ENCODE measurements at places on chromosomes 7 and 10.

- DNase-seq, result no peak
Observed at GRCh38 chr10:119409385-119409784, 133.1 kb downstream of the RGS10 start.

DNA sequence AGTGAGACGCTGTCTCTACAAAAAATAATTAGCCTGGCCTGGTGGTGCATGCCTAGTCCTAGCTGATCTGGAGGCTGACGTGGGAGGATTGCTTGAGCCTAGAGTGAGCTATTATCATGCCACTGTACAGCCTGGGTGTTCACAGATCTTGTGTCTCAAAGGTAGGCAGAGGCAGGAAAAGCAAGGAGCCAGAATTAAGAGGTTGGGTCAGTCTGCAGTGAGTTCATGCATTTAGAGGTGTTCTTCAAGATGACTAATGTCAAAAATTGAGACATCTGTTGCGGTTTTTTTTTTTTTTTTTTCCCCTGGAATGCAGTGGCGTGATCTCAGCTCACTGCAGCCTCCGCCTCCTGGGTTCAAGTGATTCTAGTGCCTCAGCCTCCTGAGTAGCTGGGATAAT is 5.4 kb downstream of the PPIA start:
- DNase-seq, result no peak

DNA sequence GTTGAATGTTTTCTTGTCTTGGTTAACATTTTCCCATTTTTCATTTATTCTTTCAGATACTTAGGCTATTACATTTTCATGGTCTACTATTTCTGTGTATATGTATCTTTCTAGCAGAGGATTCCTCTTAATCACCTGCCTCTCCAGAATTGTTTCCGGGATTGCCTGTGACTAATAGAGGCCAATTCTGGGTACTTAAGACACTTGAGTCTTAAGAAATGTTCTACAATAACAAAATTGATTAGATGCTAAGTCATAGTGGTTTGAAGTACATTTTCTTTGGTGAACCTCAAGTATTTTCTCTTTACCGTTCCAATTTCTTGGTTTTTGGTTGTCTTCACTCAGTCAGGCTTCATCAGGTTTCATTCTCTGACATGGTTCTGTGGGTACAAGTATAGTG is 26.4 kb downstream of the BBS9 start:
- DNase-seq, result no peak

DNA sequence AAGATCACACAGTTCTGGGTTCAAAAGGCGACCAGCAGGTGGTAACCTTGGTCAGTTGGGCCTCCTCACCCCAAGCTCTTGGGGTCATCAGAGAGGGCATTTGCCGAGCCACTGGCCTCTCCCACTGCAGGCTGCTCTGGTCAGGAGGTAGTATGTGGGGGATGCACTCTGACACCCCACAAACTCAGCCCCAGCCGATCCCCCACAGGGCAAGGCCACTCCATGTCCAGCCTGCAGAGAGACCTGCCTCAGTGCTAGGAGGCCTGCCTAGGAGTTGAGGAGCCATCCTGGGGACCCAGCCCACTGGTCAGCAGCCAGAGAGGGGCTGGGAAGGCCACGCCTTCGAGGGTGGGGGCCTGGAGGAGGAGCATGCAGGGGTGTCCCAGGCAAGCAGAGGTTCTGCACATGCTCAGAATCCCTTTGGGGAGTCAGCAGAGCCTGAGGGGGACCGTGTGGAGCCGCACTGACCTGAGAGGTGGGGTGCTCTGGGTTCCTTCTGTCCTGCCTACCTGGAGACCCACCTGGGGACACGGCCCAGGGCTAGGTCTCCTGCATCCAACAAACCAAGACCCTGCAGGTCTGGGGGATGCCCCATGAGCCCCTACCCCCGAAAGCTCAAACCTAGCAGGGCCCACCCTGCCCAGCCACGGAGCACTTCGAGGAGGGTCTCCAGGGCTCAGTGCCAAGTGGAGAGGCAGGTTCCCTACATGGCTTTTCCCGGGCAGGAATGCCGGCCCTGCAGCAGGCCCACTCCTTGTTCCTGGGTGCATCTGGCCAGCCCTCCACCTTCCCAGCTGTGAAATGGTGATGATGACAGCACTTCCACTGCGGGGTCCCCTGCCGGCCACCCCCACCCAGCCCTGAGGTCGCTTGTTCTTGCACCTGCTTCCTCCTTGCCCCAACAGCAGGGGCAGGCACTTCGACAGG is 58.5 kb downstream of the RASGEF1A start:
- DNase-seq, result no peak

DNA sequence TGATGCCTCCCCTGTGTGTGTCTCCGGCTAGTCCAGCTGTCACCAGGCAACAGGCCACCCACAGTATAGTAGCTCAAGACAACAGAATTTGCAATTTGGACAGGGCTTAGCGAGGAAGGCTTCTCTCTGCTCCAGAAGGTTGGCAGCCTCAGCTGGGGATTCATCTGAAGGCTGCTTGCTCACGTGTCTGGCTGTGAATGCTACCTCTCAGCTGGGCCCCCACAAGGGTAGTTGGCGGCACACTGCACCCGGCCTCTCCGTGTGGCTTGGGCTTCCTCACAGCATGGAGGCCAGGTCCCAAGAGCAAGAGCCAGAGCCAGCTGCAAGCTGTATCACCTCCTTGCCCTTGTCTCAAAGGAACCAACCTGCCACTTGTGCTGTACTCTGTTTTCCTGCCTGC is 19.2 kb downstream of the ECHDC3 start:
- no peak for DNase-seq

DNA sequence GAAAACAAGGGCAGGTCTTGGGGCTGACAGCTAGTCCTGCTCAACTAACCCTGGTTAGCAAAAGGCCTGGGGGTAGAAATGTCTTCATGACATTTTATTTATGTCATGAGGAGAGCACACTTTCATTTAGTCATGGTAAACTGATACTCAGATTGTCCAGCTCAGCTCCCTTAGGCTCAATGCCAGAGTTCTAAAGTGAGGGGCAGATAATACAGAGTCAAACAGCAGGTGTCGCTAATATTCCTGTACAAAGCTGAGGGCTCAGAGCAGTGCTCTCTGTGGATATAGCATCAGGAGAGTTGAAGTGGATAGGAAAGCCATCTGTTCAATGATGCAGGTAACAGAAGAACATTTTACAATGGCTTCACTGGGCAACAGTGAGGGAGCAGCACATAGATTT is 26.8 kb upstream of the CALCR start:
- DNase-seq, result no peak

DNA sequence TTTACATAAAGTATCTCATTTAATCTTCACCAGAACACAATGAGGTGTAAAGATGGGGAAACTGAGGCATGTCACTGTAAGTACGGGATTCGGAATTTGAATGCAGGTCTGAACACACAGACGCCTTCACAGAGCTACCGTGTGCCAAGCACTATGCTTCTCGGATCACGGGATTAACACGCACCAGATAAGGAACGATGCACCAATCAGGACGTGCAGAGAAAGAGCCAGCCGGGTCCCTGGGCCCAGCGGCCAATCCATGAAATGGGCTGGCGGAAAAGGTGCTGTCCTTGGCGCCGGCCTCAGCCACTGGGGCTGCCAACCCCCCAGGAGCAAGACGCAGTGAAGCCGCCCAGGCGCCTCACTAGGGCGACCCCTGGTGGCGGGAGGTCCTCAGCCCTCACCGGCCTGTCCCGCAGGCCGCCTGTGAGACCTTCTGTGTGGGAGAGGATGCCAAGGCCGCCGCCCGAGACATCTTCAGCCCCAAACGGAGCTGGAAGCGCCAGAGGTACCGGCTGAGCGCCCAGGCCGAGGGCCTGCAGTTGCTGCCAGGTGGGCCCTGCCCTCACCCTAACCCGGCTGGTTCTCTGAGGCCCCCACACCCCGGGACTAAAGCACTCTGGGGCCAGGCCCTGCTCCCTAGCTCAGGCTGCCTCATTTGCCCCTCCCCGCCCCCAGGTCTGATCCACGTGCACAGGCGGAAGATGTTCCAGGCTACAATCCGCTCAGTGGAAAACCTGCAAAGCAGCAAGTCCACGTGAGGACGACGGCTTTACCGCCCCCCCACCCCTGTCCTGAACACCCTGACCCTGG is 15.6 kb downstream of the ATG9B start:
- DNase-seq, result no peak

DNA sequence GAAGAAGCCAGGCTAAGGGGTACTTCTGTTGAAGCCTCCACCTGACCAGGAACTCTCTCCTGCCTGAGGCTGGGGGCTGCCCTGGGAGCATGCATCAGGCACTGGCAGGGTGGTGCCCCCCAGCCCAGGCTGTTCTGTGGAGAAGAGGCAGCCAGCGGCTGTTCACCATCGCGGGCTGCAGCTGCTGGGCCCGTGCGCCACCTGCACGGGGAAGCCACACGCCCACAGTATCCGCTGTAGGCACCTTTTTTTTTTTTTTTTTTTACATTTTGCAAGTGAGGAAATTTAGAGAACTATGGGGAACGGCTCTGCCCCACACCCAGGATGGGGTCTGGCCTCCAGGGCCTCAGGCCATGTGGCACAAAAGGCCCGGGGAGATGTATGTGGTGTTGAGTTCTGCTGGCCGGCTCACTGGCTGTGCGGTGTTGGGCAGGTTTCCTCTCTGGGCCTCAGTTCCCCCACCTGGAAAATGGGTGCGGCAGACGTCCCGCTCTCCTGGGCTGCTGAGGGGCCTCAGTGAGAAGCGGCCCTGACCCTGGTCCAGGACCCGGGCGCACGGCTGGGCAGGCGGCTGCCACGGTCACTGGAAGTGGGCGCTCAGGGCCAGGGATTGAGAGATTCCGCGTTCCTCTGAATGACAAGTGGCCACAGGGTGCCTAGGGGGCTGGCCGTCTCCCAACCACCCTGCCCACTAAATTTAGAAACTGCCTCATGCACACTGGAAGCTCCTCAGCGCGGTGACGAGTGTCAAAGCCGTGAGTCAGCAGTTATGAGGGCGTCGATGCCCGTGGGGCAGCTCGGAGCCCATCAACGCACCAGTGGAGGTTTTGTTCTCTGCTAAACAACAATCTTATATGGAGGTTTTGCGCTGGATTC is 8.8 kb upstream of the INTS1 start:
- DNase-seq, result peak; percentile 50

DNA sequence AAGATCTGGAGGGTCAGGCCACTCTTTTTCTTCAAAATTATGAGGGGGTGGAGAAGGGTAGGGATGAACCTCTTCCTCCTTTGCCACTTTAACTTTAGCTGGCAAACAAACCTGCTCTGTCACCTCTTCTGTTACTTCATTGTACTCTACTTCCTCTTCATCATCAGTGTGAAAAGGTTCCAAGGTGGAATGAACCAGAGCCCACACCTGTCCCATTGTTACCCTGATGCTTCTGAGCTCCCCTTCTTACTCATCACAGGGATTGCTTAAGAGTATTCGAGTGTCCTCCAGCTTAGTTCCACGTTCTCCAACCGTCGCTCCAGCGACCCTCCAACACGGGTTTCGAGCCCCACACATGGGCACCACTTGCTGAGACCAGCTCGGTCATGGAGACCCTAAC is 5.2 kb downstream of the MRPS24 start:
- DNase-seq, result no peak

DNA sequence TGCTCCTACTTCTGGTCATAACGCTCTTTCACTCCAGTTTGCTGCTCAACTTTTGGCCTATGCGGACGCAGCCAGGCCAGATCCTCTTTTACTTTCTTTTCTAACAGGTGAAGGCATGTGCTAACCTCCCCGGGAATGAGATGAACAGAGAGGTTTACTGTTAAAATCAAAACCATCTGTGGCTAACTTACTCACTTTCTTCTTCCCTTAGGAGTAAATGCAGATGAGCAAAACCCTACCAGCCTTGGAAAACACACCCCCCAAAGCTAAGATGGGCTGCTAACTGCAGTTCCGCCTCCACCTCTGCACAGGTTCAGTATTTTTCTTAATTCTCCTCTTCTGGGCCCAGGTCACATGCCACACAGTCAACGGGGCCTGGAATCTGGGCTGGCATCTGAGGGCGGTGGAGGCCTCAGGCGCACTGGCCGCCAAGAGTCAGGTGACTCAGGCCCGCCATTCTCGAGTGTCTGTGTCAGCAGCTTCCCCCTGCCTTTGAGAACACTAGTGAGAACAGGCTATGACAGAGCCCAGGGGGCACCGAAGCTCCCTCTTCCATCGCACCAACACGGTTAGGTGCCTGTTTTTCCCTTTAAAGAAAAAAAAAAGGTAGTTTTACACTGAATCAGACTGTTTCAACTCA is 11.1 kb downstream of the FAM53B start:
- no peak for DNase-seq

GRCh38 chr10:69328380-69328735 is 50.1 kb downstream of the HK1 start:
- no peak for DNase-seq

GRCh38 chr10:123926401-123927264 is 35.0 kb upstream of the CPXM2 start:
- DNase-seq, result no peak

GRCh38 chr10:122462533-122463465 is 1.4 kb downstream of the HTRA1 start:
- no peak for DNase-seq

- DNase-seq, result no peak
Observed at GRCh38 chr10:132590094-132590751, 52.6 kb downstream of the INPP5A start.

GRCh38 chr7:107972075-107972482 is 30.9 kb downstream of the LAMB1 start:
- DNase-seq, result no peak

DNA sequence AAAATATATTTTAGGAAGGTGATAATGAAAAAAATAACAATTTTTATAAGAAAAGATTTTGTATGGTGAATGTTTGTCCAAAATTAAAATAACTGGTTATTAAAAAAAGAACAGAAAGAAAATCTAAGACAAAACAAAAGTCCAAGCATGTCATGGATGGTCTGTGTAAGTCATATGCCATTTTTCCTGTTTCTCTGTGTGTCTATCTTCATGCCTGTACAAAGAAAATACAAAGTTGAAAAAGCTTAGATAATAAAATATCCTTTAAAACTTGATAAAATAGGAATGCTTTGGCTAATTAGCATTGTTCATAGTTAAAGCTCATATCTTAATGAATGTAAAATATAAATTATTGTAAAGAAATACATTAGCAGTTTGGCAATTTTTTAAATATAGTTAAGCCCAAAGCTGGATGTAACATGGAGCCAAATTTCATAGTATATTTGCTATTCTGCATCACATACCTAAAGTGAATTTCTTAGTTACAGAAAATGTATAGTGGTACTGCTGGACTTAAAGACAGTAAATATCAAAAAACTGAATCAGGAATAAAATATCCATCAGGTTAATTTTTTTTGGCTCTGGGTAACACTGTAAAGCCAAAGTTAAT is 661.1 kb downstream of the PCDH15 start:
- DNase-seq, result no peak

GRCh38 chr7:15228831-15229230 is 326.3 kb upstream of the DGKB start:
- DNase-seq, result no peak

DNA sequence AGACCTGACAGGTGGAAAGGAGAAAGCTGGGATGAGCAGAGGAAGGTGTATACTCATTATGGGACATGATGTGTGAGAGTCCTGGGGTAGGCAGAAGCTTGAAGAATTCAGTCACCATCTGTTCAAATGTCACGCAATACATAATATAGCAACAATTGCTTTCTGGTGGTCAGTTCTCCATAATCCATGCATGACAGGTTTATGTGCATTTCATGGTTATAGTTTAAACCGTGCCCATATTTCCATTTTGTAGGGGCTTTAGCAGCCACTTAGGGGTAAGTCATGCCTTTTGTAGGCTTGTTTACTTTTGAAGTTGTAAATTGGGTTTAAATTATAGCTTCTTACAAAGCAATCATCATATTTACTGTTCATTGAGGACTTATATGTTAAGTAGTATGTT is 158.8 kb downstream of the NXPH1 start:
- no peak for DNase-seq

All from C1 segment of cervical spinal cord (tissue), 14 donors.